ENCODE measurements at places on chromosomes 4 and X.
A peak's percentile ranks its signal among the peaks of the same experiment; 100 is the strongest.

DNA sequence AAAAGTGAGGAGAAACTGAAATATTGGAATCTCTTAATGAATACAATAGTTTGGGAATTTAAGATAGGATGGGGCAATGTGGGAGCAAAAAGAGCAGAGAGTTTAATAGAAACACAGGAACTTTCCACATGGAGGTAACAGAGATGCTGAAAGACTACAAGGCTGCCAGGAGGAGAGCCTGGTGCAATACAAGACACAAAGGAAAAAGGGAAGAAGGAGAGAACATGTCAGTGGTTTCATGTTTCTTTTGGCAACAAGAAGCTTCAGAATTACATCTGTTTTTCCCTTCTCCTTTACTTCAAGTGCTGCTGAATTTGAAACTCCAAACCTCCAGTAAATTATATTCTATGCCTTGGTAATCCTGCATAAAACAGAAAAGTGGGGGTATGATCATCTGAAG lies 474.3 kb downstream of the FAT4 start:
- no peak for DNase-seq

DNA sequence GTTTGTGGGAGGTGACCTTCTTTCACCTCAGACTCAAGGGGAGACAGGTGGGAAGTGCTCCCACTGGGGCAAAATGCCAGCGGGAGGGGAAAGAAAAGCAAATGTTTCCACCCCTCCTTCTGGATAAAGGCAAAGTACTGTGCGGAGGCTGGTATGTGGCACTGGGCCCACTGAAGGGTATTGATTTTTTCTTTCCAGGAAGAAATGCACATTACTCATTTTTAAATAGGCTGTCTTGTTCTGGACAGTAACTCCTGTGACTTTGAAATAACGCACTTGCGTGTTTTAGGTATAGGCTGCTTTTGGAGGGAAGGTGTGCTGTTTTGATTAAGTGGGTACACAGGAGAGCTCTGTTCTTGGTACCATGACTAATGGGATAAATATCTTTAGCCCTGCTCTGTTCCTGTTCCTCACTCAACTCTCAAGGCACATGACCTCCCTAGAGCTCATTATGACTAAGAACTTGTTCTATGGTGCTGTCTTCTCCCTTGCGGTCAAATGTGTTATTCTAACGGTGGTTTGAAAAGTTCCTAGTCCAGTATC lies 40.7 kb upstream of the MBTPS2 start:
- DNase-seq, result no peak

GRCh38 chr4:99144070-99144469 lies at the start of gene ADH4:
Gene ADH4, minus strand, starts transcription at chr4:99144297. Its CDS starts 75 bp downstream, at chr4:99144222.
- DNase-seq, result no peak

DNA sequence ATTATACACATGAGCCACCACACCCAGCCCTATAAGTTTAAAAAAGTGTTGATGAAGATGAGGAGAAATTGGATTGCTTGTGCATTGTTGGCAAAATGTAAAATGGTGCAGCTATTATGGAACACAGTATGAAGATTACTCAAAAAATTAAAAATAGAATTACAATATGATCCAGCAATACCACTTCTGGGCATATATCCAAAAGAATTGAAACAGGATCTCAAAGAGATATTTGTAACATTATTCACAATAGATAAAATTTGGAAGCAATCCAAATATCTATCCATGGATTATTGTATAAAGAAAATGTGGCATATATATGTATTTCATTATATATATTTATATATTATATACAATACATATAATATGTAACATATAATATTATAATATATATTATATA lies 515.6 kb upstream of the GNPDA2 start:
- DNase-seq, result no peak

DNA sequence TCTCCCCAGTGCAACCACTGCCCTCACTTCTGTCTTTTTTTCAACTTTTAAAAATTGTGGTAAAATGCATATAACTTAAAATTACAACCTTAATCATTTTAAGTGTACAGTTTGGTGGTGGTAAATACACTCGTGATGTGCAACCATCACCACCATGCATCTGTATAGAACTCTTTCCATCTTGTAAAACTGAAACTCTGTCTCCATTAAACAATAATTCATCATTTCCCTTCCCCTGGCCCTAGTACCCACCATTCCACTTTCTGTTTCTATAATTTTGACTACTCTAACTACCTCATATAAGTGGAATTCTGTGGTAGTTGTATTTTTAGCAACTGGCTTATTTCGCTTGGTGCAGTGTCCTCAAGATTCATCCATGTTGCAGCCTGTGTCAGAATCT lies 6.8 kb upstream of the CTBP1 start:
- no peak for DNase-seq

GRCh38 chr4:63020661-63021060 lies 1388.6 kb downstream of the TECRL start:
- no peak for DNase-seq

- no peak for DNase-seq
Measured at GRCh38 chr4:78565971-78566372, 14.4 kb downstream of the ANXA3 start.

GRCh38 chrX:19747652-19748610 lies 139.5 kb downstream of the SH3KBP1 start:
- DNase-seq, result peak; percentile 13

GRCh38 chr4:7334521-7335275 lies 100.0 kb downstream of the PSAPL1 start:
- DNase-seq, result no peak

- no peak for DNase-seq
Measured at GRCh38 chrX:80285131-80285773, 135.0 kb upstream of the TENT5D start.

GRCh38 chr4:74583089-74583700 lies 138.3 kb downstream of the AREG start:
- no peak for DNase-seq

- no peak for DNase-seq
Measured at GRCh38 chrX:17713288-17713687, 24.0 kb upstream of the SCML1 start.

DNA sequence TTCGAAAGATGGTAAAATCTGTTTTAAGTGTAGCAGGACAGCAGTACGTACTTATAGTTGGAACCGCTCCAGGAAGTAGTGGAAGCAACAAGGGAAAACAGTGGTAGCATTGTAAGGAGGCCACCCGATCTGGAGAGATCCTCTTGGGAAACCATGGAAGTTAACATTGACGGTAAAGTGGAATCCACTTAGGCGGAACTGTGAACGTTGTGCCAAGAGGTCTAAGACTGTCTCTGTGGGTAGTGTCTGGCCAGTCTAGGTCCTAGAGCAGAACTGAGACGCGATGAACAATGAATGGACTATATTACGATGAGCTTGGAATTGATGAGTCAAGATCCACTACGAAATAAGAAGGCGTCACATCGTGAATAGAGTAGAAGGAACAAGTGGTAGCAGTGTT lies 124.0 kb downstream of the TENM3 start:
- DNase-seq, result no peak

DNA sequence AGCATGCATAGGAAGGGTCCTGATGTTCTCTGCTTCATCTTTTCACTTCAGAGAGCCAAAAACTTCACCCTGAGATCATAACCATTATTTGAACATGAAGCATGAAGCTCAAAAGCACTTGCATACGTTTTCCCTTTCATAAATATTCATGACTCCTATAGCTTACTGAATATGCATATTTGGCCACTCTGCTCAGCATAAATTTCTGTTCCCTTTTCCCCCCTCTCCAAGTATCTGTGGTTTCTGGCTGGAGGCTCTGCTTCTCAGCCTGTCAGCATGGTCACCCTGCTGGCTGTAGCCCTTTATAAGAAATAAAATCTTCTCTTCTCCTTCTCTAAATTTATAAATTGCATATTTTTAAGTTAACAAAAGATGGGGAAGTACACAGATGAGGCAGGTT lies 384.7 kb upstream of the AGA start:
- DNase-seq, result no peak

DNA sequence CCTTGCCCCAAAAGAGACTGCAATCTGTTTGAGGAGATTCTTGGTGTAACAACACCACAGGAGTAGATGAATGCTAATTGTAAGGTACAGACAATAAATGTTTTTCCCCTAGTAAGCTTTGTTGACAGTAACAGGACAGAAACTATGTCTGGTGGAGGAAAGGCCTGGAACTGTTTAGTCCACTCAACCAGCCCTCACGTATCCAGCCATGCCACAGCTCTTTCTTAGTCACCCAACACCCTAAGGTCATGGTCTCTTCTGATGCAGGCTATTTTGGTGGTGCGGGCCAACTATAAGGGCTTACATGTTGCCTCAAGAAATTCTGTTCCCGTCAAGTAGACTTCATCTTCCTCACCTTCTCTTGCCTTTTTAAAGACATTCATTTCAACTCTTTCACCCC lies 75.9 kb upstream of the GAB1 start:
- DNase-seq, result no peak

DNA sequence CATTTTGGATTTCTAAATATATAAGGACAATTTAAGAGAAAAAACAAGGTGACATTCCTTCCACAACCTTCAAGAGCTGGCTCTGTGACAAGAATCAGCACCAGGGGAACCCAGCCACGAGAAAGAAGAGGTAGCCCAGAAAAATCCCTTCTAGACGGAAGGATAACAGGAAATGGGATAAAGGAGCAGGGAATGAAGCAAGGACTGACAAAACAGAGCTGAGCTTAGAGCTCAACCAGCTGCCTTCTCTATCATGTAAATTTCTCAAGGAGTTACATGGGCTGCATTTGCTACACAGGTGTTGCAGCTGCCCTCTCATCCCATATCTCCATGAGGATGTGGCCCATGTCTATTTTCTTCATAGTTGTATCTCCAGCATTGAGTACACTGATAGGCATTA lies 154.2 kb upstream of the PRDX4 start:
- DNase-seq, result no peak

DNA sequence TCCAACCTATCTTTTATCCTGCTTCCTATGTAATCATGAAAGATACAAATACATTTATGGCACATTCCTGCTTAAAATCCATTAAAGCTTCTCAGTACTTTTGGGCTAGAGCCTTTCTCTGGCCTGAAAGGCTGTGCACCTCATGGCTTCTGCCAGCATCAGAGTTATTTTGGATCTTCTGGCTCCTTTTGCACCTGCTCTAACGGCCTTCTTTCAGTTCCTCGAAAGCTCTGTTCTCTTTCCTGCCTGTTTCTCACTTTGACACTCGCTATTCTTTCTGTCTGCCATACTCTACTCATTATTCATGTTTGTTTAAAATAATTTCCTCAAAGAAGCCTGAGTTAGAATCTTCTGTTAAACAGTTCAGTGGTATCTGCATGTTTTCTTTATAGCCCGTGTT lies 86.0 kb downstream of the LRP2BP start:
- DNase-seq, result no peak
